Sciatic nerve (tissue), 2 donors: ENCODE measurements at places on chromosomes 16 and 17.

DNA sequence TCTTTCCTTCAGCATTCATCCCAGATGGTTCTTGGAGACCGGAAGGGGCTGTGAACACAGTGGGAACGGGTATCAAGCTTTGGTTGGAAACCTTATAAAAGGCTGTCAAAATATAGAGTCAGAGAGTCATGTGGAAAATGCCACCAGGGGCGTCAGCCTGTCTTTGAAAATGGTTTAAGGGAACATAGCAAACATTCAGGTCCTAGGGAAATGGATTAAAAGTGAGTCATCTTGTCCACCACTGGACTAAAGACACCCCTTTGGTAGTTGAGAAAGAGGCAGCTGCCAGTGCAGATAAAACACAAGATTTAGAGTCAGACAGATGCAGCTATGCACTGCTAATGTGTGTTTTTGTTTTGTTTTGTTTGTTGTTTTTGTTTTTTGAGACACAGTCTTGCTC, 47.8 kb upstream of the BCO1 start:
- DNase-seq, result no peak

- DNase-seq, result peak; percentile 85
Measured at GRCh38 chr17:1055751-1056645, 59.1 kb downstream of the TIMM22 start.

DNA sequence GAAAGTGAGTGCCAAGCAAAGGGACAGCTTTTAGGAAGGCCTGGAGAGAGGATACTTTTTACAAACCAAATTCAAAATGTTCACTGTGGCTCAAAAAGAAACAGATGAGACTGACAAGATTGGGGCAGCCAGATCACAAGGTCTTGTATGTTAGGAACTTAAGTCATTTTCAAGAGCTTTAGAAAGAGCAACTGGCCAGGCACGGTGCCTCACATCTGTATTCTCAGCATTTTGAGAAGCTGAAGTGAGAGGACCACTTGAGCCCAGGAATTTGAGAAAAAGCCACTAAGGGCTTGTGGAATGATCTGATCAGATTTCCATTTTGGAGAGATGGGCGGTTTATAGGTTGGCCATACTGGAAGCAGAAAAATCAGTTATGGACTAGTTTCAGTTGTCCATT, 17.2 kb downstream of the SPAG9 start:
- DNase-seq, result no peak

DNA sequence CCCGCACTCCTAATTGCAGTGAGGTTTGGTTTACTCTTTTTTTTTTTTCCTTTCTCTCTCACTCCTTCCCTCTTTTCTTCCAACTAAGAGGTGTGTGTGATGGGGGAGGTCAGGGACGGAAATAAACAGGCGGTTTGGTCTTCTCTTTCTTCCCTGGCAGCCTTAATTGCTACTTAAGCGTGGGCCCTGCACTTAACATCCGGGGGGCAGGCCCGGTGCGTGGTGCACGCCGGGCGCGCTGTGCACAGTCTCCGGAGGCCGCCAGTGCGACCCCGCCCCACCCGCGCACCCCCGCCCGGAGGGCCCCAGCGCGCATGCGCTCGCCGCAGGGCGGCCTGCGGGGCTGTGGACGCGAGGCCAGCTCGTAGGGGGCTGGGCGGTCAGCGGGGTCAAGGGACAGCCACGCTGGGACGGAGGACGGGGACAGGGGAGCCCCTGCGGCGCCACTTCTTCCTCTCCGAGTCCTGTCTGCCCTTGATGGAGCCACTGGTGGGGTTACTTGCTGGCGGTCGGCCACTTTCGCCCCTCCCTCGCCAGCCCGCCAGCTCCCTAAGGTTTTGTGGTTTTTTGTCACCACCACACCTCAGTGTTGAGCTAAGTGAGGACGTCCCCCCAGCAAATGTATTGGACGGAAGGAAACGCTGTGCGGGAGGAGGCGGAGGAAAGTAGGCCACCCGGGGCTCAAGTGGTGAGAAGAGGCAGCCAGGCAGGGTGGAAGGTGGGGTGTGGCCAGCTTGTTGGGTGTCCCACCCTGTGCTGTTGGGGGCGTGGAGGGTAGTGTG, 120.9 kb downstream of the MRM1 start:
- DNase-seq, result peak; percentile 69

DNA sequence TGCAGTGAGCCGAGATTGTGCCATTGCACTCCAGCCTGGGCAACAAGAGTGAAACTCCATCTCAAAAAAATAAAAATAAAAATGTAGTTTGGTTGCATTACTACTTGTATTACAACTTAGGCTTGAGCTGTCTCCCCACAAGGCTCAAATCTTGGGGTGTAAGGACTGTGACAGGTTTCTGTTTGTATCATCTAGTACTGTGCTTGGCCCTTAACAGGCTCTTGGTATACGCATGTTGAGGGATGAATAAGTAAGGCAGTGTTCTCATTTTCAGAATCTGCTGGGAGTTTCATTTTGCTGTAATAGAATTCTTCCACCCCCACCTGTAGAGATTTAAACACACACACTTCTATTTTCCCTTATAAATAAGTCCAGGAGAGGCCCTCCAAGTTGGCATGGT, 289.4 kb upstream of the EEF2KMT start:
- no peak for DNase-seq

DNA sequence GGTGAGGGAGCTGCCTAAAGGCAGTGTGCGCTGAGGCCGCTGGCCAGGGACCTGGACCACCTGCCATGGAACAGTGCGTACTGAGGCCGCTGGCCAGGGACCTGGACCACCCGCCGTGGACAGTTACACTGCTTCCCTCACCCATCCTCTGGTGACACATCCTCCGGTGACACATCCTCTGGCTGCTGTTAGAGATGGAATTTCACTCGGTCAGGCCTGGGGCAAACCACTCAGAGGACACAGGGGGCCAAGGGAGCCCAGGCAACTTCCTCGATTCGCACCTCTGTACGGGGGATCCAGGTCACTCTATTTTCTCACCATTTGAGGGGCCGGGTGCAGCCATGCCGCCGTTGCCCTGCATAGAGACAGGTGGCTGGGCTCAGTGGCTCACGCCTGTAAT, 32.4 kb upstream of the RPTOR start:
- DNase-seq, result no peak

GRCh38 chr17:32971171-32971570, 20.5 kb upstream of the SPACA3 start:
- no peak for DNase-seq

DNA sequence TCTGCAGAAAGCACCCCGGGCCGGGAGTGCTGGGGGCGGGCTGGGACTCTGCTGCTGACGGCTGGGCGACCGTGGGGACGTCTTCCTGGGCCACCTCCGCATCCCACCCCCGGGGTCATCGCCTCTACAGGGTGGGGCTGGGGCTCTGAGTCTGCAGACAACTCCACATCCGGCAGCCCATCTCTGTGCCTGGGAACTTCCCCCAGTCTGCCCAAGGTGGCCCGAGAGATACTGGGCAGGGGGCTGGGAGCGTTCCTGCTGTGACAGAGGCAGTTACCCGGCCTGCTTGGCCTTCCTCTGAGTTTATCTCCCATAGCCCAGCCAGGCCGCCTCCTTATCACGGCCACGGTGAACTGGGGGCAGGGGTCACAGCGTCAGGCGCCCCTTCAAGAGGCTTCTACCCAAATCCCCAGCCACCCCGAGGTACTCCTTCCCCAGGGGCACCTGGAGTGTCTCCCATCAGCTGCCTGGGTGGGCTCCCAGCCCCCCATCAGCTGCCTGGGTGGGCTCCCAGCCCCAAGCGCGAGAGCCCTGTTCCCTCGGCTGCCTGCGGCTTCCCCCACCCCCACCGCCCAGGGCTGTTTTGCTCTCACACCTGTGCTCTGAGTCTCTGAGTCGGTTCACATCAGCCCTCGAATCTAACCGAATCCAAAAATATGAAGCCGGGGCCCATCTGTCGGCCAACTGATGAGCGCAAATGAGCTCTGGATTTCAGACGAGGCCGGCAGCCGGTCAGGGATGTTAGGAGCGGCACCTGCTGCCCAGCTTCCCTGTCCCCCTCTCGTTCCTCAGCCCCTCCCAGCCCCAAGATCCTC, 15.6 kb upstream of the CBFA2T3 start:
- no peak for DNase-seq

DNA sequence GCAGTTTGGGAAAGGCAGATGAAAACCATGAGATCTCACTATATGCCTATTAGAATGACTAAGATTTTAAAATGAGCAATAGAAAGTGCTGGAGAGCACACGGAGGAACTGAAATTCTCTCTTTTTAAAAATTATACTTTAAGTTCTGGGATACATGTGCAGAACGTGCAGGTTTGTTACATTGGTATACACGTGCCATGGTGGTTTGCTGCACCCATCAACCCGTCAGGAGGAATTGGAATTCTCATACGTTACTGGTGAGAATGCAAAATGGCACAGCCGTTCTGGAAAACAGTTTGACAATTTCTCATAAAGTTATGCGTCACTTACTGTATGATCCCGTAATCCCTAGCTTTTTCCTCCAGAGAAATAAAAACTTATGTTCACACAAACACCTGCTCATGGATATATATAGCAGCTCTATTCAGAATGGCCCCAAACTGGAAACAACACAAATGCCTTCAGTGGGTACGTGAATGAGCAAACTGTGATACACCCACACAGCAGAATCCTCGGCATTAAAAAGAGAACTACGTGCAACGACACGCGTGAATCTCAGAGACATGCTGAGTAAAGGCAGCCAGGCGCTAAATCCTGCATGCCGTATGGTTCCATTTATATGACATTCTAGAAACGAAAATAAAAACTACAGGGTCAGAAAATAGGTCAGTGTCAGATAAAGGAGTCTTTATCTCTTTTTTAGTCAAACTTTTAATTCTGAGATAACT, 11.8 kb downstream of the PIK3R6 start:
- peak; percentile 12 for DNase-seq

DNA sequence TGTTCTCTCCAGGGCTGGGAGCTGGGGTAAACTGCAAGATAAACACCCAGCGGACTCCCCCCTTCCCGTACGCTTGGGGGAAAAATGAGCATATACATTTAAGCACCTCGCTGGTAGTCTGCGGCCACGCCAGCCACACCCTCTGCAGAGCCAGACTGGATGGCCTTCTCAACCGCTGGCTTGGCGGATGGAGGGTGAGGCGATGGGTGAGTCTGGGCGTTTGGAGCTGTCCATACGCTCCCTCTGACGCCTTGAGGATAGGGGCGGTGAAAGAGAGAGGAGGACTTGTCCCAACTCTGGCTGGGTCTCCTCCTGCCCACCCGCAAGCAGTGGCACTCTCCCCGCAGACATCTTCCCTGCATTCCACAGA, 1.0 kb downstream of the ITGA3 start:
- DNase-seq, result no peak
